ENCODE measurements at places on chromosomes 1 and 21.

- no peak for DNase-seq
Observed at GRCh38 chr1:83619170-83619896, 379.6 kb downstream of the TTLL7 start.

- no peak for DNase-seq
Observed at GRCh38 chr1:211606914-211607753, 28.2 kb upstream of the SLC30A1 start.

DNA sequence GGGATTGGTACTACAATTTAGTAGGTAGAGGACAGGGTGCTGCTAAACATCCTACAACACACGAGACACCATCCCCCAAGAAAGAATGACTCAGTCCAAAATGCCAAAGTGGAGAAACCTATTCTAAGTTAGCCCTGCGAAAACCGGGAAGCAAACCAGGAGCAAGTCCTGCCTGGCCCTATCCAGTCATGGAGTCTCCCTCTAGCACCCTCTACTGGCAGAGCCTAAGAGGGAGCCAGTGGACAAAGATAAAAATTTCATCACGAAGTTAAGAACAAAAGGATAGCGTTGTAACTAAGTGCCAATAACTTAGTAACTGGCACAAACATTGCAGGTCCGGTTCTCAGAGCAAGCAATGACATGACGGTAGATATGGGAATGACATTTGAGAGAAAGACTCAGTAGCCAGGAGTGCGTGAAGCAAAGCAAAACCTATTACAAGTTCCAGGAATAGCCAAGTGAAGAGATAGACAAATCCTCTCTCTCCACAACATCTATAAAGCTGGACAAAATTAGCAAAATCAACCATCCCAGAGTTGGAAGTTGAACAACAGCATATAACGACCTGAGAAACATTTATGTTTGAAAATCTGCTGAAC lies 383.5 kb downstream of the OMA1 start:
- DNase-seq = no peak

- DNase-seq = no peak
Observed at GRCh38 chr21:30337276-30337744, at the start of gene KRTAP27-1. Gene KRTAP27-1, minus strand, starts transcription at chr21:30337694. Its CDS starts 26 bp downstream, at chr21:30337668.

GRCh38 chr1:61215676-61216289 lies 133.4 kb downstream of the NFIA start:
- no peak for DNase-seq

GRCh38 chr1:51019811-51020210 lies 49.8 kb downstream of the CDKN2C start:
- DNase-seq = no peak

- no peak for DNase-seq
Observed at GRCh38 chr1:161013131-161013487, 7.8 kb downstream of the F11R start.

DNA sequence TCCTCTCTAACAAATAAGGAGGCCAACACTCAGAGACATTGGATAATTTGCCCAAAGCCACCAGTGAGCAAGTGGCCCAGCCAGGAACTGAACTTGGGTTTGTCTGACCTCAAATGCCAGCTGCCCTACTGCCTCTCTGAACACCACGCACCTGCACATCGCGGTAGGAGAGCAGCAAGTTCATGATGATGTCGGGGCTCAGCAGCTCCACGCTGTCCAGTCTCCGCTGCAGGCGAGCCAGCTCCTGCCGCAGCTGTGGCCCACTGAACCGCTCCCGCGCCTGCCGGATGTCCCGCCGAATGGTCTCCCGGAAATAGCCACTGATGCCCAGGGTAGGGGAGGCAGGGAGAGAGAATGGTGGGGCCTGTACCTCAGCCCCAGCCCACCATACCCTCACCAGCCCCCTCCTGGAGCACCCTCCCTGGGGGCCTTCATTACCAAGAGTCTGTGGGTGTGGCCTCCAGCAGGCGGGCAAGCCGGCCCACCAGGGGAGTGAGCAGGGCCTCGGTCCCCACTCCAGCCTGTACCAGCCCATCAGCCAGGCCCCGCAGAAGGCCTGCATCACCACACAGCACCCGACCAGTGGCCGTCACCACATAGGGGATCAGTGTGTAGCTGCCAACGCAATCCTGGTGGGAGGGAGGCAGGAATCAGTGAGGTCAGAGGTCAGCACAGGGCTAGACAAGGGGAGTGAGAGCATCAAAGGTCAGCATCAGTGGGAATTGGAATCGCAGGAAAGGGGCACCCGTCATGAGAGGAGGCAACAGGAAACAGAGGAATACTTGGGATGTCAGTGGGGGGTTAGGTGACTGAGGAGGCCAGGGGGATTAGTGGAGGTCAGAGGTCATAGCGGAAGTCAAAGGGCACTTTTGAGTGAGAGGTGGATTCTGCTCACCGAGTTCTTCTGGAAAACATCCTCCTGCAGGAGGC lies 2.7 kb downstream of the MAP3K6 start:
- no peak for DNase-seq

GRCh38 chr1:48870596-48870995 lies 93.9 kb upstream of the BEND5 start:
- DNase-seq = no peak

GRCh38 chr1:145845144-145845513 lies 301 bp upstream of the NUDT17 start:
- no peak for DNase-seq
